ENCODE measurements at places on chromosomes 16 and 17. TPM values are rescaled to one million over a fixed set of nuclear protein-coding genes. Genes with fewer than 3 reads are reported as not detected.

The NAGLU gene
- 28.7 TPM for total RNA-seq

The COQ7 gene
- 28.0 TPM for total RNA-seq

The HDAC5 gene
- 15.4 TPM for total RNA-seq

The B4GALNT2 gene
- 0.38 TPM for total RNA-seq

The MSI2 gene
- 42.6 TPM for total RNA-seq

The EFCAB5 gene
- total RNA-seq = 0.37 TPM

The RAB37 gene
- total RNA-seq = 1.2 TPM

The KRTAP4-3 gene
- not detected for total RNA-seq

The KRTAP4-6 gene
- total RNA-seq = not detected

The KRT25 gene
- not detected for total RNA-seq

The GSDMA gene
- total RNA-seq = not detected

The ZFP1 gene
- 11.2 TPM for total RNA-seq

The RNU2-1 gene
- not detected for total RNA-seq

The RAPGEFL1 gene
- 2.8 TPM for total RNA-seq

The CARD14 gene
- total RNA-seq = 0.22 TPM

The KRT16 gene
- 1.5 TPM for total RNA-seq

The TOM1L1 gene
- 39.7 TPM for total RNA-seq

The TBC1D3B gene
- total RNA-seq = 2.5 TPM

The ICAM2 gene
- not detected for total RNA-seq

The G6PC1 gene
- not detected for total RNA-seq

The CRYBA1 gene
- not detected for total RNA-seq

The ANKFY1 gene
- total RNA-seq = 21.4 TPM

Measured in A549 treated with dexamethasone at 1 μM for 4 hours (cell line).